ENCODE measurements at places on chromosomes 6 and 20.

DNA sequence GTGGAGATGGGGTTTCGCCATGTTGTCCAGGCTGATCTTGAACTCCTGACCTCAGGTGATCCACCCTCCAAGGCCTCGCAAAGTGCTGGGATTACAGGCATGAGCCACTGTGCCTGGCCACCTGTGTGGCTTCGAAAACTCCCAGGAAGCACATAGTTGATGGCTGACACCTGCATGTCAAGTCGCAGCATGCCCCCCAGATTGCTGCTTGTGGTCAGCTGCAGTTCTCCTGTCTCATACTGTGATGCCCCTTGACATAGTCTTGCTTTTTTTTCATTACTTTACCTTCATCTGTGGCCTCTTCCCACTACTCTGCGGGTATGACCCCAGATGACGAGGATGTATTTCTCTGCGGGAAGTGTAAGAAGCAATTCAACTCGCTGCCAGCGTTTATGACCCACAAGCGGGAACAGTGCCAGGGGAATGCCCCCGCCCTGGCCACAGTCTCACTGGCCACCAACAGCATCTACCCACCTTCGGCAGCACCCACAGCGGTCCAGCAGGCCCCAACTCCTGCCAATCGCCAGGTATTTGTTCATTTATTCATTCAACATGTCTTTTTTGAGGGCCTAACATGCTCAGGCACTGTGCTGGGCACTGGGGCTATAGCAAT is 13.1 kb downstream of the ZNF341 start:
- DNase-seq: no peak

GRCh38 chr6:3773678-3774298 is 22.3 kb upstream of the PXDC1 start:
- no peak for DNase-seq

- DNase-seq: no peak
Observed at GRCh38 chr6:125759184-125759902, 9.9 kb downstream of the HEY2 start.

- no peak for DNase-seq
Observed at GRCh38 chr6:12351672-12352071, 61.5 kb downstream of the EDN1 start.

DNA sequence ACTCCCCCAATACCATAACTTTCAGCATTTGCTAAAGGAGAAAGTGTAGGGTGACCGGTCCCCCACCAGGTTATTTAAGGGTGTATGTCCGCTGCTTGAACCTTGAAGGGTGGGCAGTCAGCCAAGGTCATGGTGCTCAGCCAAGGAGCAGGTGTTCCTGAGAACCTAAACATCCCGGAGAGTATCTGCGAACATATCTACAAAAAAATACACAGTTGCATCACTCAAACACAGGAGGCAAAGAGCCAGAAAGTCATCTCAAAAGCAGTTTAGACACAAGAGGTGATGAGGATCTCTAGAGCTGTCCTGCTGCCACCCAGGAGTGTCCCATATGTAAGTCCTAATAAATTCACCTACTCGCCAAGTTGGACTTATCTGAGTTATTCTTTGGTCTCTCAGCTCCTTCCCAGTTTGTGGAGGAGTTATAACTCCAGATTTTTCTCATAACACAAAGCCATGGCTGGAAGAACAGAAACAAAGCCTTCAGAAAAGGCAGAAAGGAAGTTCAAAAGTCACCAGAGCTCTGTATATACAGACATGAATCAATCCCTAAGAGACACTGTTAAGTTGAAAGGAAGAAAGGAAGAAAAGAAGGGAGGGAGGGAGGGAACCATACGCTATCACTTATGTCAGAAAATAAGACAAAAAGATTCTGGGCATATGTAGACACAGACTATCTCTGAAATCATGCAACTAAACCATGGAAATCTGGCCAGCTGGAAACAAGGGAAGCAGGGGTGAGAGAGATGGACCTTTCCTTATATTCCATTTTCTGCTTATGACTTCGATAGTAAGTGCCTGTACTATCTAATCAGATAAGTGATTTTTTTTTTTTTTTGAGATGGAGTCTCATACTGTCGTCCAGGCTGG is 11.3 kb downstream of the MBOAT1 start:
- DNase-seq: no peak

DNA sequence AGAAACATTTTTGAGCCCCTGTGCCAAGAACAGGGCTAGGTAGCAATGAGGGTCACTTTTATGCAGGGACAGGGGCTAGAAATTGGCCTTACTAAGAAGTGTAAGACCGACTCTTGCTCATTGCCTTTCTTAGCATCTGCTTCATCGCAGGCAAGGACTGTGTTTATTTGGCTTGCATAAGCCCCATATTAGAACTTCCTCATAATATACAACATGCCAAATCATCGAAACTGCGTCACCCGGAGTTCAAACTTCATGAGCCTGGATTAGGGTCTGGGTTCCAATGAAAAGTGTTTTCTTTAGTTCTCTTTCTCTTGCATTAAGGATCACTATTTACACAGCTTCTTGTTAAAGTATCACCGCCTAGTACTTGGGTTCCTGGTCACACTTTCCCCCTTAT is 977 bp upstream of the SMAP1 start:
- DNase-seq: no peak

DNA sequence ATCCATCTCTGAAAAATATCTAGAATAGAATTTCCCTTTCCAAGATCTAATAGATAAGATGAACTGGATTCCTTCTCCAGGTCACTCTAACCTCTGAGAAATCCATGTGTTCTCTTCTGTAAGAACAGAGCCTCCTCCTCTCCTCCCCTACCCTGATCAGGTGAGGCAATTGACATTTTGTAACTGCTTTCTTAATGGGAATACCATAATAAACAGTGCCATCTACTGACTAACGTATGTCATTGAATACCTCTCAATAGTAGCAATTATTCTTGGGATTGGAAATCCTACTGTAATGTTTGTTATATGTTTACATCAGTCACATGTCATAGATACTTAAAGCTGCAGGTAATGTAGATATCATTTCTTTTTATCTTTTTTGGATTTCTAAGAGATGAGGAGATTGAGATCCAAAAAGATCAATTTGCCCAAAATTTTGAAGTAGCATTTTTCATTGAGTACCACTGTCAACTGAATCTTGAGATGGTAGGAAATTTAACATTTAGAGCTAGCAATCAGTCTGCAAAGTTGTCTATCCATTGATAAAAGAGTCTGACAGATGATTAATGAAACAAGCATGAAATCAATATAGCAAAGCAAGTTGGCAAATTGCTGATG is 365.8 kb upstream of the HSF2 start:
- no peak for DNase-seq
